NCI-H460 (cell line): ENCODE measurements at places on chromosomes 6 and 20.
A peak's percentile ranks its signal among the peaks of the same experiment; 100 is the strongest.

GRCh38 chr20:9660236-9660868, 146.0 kb downstream of the LAMP5 start:
- DNase-seq: peak; percentile 6

- DNase-seq: no peak
Measured at GRCh38 chr6:159800141-159800865, at the start of gene PNLDC1. PNLDC1 (plus strand) TSS chr6:159800276; CDS start chr6:159800308, 32 bp downstream.

GRCh38 chr6:133369773-133370272, 128.7 kb downstream of the EYA4 start:
- DNase-seq: no peak

DNA sequence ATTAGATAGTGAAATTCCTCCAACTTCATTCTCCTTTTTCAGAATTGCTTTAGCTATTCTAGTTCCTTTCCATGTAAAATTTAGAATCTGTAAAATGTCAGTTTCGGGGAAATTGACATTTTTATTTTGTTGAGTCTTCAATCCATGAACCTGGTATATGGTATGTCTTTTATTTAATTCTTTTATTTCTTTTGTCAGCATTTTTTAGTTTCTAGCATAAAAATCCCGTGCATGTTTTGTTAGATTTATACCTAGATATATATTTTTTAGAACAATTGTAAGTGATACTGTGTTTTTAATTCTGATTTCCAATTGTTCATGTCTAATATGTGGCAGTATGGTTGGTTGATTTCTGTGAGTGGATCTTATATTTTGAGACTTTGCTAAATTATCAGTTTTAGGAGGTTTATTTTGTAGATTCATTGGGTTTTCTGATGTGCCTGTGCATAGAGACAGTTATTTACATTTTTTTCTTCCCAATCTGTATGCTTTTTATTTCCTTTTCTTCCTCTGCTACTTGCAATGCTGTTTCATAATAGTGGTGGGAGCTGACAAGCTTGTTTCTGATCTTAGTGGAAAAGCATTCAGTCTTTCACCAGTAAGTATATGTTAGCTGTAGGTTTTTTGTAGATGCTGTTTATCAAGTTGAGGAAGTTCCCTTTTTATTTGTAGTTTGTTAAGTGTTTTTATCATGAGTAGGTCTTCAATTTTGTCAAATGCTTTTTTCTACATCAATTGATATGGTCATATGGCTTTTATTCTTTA, 13.7 kb downstream of the TAB2 start:
- DNase-seq: no peak

- DNase-seq: no peak
Measured at GRCh38 chr6:133681891-133682290, 207.0 kb upstream of the TCF21 start.

- DNase-seq: no peak
Measured at GRCh38 chr20:37880726-37881591, 22.0 kb upstream of the VSTM2L start.

DNA sequence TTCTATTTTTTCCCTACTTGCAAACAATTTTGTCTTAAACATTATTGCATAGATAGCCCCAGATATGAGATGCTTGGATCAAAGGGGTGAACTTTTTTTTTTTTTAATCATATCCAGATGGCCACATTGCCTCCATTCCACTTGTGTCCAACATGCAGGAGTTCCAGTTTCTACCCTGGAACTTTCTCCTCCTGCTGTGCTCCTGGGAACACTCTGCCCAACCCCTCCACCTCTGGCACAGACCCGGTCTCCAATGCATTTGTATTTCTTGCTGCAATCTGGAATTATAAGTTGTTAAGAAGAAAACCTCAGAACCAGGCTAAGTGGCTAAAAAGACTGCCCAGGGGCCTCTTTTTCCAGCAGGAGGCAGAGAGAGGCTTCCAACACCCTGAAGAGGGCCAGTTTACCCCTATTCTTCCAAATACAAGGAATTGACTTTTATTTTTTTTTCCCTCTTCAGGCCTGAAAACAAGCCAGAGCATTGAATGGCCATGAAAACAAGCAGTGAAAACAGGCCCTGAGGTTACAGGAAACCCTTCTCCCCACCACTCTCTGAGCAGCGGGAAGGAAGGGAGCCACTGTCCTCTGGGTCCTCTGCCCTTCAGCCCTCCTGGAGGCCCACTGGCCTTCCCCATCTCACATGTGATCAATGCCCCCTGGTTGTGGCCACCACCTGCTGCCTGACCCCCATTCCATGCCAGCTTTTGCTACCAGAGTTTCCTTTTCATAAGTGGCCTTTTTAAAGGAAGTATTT, 44.3 kb downstream of the PDYN start:
- no peak for DNase-seq

DNA sequence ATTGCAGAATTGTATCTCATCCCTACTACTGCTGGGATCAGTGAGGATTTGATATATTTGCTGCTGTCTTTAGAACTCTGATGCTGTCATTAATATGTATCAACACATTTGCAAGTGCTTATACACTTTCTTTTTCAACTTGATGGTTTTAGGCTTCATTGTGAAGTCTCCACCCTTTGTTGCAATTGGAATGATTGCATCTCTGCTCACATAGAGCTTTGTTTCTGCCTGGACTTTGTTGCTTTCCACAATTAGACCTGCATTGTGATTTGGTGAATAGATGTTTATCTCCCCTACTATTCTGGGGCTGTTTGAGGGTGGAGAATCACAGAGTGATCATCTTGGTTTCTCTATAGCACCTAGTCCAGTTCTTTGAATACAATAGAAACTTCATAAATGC, 666.7 kb downstream of the EPM2A start:
- no peak for DNase-seq

DNA sequence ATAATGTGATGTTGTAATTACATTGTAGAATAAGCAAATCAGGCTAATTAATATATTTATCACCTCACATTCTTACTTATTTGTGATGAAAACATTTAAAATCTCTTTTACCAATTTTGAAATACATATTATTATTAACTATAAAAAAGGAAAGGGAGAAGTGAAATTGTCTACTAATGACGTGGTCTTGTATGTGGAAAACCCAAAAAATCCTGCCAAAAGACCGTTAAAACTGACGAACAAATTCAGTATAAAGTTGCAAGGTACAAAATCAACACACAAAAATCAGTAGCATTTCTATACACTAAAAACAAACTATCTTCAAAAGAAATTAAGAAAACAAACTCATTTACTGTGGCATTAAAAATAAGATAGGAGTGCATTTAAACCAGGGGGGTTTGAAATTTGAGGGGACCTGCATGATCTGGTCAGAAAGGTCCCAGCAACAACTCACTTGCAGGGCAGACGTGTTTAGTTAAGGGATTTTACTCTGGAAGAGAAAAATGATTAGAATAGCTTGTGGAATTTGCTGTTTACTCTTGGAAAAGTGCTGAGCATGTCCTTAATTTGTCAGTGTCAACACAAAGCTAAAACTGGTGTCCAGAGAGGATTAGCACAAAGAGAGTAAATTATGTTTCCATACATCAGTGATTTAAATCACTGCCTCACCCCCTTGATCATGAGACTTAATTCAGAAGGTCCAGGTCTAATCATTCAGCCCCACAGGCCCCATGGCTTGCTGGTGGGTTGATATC, 235.0 kb upstream of the RIN2 start:
- no peak for DNase-seq
